Right renal cortex interstitium (tissue), 3 donors: ENCODE measurements at places on chromosomes 7 and 10. TPM values are rescaled to one million over a fixed set of nuclear protein-coding genes. Genes with fewer than 3 reads are reported as not detected.
A peak's percentile ranks its signal among the peaks of the same experiment; 100 is the strongest.

DNA sequence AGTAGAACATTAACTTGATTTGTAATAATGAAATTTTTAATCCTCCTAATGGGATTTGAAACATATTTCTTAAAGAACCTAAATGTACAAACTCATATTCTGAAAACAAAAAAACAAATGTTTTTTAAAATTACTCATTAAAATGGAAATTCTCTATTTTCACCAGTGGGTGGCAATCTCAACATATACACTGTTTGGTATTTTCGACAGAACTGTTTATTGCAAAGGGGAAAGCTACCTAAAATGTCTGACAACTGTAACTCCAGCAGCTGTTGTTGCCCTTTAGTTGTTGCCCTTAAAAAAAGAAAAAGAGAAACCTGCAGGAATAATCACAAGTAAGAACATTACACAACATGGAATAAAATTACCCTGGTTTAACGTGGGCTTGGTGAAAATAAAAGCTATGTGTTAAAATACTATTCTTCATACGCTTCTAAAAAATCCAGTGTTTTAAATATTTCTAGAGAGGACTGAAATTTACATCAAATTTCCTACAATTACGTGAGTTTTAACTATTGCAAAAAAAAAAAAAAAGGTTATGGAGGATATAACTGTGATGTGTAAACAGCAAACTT is 54.5 kb downstream of the COL1A2 start:
- DNase-seq, result no peak

Gene GJC3
- 1.3 TPM for polyA plus RNA-seq

DNA sequence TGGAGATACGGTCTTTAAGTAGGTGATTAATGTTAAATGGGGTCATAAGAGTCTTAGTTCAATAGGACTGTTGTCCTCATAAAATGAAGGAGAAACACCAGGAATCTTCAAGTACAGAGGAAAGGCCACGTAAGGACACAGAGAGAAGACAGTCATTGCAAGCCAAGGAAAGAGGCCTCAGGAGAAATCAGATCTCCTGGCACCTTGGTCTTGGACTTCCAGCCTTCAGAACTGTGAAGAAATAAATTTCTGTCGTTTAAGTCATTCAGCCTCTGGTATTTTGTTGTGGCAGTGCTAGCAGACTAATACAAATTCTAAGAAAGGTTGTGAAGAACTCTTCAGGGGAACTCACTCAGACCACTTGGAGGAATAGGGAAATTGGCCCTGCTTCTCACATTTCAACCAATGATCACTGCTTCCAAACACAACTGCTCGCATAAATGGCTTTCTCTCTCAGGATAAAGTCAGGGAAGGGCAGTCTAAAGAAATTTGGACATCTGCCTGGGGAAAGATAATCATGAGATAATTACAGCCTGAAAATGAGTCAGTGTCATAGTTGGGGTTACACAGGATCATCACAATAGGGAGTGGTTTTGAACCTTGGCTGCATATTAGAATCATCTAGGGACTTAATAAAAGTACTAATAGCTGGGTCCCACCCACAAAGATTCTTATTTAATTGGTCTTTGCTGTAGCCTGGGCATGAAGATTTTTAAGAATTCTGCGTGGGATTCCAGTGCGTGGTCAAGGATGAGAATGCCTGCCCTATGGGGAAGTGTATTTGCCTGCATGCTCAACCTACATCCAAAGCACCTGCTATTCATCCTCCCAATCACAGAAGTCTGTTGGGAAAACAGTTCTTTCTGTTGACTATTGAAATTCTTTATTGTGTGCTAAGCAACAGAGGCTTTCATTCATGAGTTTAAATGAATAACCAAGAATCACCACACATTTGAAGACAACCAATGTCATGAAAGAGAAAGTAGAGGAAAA is 310.6 kb upstream of the PLXDC2 start:
- no peak for DNase-seq

- DNase-seq, result no peak
Measured at GRCh38 chr7:82105463-82105862, 335.6 kb upstream of the HGF start.

DNA sequence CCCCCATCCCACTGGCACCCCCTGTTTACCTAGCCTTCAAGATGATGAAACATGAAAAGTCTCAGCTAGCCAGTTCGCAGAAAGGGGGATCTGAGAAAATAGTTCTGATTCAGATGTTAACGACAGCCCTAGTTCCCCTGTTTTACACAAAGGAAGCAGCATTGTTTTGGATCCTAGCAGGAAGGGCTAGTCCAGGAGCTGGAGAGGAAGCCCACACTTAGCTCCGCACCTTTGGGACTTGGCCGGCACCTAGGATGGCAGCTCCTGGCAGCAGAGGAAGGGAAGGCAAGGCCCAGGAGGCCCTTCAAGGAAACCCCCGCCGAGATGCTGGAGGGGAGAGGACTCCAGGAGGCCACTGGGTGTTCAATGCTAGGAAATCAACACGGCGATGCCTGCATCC is 29.0 kb upstream of the MGMT start:
- no peak for DNase-seq

- DNase-seq, result no peak
Measured at GRCh38 chr10:22310928-22311327, 5.3 kb upstream of the COMMD3 start.

Gene WASL
- 85.6 TPM for polyA plus RNA-seq

- no peak for DNase-seq
Measured at GRCh38 chr7:157630301-157630853, 293.6 kb downstream of the DNAJB6 start.

DNA sequence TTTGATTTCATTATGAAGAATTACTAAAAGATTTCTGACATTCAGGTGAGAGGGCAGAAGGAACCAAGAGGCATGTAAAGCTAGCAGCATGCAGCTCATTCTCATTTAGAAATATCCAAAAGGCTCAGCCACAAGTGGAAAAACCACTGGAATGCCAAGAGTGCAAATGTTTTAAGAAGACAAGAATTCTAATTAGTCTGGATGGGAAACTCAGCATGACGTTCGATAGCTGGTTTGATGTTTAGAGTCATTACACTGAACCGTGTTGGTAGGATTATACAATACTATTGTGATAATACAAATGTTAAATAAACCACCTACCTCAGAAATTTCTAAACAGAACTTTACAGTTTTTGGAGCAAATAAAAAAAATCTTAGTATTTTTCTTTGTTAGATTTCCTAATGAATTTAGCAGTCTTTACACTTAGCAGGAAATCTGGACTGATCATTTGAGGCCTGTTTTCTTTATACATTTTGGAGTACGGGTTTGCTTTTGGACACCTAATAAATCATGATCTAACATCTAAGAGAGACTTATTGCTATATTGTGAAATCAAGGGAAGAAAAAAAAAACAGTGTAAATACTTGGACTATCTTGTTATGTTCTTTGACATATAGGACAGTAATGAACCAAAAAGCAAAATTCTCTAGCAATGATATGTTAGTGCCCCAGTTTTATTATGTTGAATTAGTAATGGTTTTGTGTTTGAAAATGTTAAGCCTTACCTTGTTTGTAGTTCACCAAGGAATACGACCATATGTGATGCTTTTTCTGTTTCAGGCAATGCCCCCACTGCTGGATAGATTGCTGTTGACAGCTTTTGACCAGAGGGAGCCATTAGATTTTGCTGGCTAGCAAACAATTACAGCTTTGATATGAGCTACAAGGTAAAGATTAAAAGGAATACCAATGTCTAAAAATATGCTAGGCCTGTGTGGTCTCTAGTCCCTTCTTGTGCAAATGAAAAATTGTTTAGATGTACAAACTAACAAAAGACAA is 354.1 kb upstream of the SEMA3A start:
- no peak for DNase-seq

Gene ZP3
- 2.1 TPM for polyA plus RNA-seq

DNA sequence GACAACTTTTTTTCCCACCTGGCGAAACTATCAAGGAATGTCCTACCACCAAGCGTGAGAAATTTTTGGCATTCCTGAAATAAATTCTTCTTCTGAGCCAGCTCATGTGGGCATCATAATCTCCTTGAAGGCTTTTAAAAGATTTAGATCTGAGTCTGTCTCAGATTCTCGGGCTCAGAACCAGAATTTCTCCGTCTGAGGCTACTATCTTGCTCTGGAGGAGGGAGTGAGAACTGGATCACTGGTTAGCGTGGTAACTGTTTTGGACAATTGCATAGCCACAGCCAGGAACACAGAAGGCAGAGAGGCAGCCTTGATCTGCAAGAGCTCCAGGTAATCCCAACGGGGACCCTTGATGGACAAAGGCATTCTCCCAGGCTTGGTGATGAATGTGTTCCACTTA is 1.0 kb upstream of the PLAC9 start:
- DNase-seq, result no peak

DNA sequence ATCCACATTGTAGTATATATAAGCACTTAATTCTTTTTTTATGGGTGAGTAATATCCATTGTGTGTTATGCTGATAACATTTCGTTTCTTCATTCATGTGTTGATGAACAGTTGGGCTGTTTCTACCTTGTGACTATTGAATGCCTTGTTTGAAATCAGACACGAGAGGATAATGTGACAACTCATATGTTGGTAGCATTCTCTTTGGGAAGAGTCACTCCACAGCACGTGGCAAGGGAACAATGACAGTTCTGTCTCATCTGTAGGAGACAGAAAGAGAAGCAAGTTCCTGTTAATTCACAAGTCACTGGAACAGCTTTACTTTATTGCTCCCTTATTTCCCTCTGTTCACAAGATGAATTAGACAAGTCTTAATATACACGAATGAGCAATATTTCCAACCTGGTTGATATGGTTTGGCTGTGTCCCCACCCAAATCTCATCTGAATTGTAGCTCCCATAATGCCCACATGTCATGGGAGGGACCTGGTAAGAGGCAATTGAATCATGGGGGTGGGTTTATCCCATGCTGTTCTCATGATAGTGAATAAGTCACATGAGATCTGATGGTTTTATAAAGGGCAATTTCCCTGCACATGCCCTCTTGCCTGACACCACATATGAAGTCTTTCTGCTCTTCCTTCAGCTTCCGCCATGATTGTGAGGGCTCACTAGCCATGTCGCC is 125.3 kb downstream of the SEC23IP start:
- no peak for DNase-seq

GRCh38 chr7:112120696-112121217 is 85.4 kb downstream of the DOCK4 start:
- DNase-seq, result no peak

Gene CYP26C1
- 0.04 TPM for polyA plus RNA-seq

DNA sequence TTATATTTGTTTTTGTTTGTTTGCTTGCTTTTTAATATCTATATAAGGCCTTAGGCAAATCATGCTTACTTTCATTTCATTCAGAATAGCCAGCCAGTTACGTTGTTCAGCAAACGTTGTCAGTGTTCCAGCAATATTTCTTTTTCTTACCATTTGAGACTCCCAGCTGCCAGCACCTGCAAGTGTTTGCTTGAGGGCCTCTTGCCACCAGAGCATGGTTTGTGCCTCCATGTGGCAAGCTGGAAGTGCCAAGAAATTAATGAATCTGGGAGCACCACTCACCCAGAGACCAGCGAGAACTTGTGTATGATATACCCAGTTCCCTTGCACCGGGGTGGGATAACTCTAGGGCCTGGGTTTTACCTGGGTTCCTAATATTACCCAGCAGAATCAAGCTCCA is 177.1 kb upstream of the CSTF2T start:
- DNase-seq, result no peak

GRCh38 chr10:12097791-12098190 is 29.0 kb downstream of the DHTKD1 start:
- no peak for DNase-seq

- DNase-seq, result peak; percentile 36
Measured at GRCh38 chr7:23277359-23277989, 21.7 kb upstream of the MALSU1 start.

Gene EPHA1
- 17.0 TPM for polyA plus RNA-seq

- DNase-seq, result no peak
Measured at GRCh38 chr10:133161486-133162109, 1.6 kb downstream of the KNDC1 start.

DNA sequence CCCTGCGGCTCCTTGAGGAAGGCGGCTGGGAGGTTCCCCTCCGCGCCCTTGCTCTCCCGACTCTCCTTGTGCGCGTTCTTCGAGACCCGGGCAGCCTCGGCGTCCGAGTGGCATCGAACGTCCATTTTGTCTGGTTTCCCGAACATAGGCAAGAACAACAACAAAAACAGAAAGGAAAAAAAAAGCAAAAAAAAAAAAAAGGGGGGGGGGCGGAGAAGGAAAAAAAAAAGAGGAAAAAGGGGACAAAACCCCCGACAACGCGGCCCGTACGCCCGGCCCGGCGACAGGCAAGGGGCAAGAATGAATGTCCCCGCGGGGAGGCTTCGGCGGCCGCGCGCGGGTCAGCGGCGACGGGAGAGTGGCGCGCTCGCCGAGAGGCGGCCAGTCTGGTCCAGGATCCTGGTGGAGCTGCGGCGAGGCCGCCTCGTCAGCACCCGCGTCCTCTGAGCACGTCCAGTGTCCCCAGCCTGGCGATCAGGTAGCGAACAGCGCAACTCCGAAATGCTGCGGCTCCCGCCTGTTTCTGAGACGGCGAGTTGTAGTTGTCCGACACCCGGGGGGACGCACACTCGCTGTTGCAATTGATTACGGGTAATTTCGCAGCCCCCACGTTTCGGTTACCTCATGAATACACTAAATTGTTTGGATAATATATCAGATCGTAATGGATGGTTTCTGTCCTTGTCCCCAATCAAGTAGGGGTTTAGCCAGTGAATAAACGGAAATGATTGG is at the start of gene VAX1:
TSS of gene VAX1 (minus strand) at position 360 of the 732 bp plus-strand sequence. CDS start at position 146, 214 bp downstream.
- no peak for DNase-seq

- DNase-seq, result no peak
Measured at GRCh38 chr10:72242675-72243074, 26.6 kb upstream of the ASCC1 start.

- DNase-seq, result no peak
Measured at GRCh38 chr10:86295791-86296190, 70.8 kb downstream of the GRID1 start.

Gene TLX1
- polyA plus RNA-seq, result 0.06 TPM

Gene SAMD9L
- 4.5 TPM for polyA plus RNA-seq

- peak; percentile 4 for DNase-seq
Measured at GRCh38 chr10:116408719-116409118, 18.9 kb upstream of the PNLIPRP3 start.

DNA sequence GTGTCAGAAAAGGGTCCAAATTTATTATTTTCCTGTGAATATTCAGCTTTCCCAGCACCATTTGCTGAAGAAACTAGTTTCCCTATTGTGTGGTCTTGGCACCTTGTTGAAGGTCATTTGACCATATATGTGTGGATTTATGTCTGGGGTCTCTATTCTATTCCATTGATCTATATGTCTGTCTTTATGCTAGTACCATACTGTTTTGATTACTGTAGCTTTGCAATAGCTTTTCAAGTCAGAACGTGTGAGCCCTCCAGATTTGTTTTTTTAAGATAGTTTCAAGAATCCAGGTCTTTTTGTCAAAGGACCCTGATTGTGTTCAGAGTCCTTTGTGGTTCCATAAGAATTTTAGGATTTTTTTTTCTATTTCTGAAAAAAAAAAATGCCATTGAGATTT is 79.0 kb upstream of the WAC start:
- DNase-seq, result no peak
